ENCODE measurements at places on chromosomes 1 and 21.

DNA sequence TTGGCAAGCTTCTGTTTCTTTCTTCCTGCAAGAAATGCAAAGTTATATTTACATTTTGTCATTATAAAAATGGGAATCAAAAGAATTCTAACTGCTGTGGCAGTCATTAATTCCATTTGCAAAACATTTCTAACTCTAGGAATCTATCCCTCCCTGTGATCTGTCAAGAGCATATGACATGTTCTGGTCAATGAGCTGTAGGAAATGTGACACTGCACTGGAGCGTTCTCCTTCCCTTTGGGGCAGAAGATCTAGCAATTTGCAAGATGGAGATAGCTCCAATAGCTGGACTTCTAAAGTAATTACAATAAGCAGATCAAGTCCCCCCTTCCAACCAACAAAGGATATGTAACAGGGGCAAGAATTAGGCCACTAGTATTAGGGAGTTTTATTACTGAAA lies 6.3 kb downstream of the TOMM20 start:
- no peak for DNase-seq

DNA sequence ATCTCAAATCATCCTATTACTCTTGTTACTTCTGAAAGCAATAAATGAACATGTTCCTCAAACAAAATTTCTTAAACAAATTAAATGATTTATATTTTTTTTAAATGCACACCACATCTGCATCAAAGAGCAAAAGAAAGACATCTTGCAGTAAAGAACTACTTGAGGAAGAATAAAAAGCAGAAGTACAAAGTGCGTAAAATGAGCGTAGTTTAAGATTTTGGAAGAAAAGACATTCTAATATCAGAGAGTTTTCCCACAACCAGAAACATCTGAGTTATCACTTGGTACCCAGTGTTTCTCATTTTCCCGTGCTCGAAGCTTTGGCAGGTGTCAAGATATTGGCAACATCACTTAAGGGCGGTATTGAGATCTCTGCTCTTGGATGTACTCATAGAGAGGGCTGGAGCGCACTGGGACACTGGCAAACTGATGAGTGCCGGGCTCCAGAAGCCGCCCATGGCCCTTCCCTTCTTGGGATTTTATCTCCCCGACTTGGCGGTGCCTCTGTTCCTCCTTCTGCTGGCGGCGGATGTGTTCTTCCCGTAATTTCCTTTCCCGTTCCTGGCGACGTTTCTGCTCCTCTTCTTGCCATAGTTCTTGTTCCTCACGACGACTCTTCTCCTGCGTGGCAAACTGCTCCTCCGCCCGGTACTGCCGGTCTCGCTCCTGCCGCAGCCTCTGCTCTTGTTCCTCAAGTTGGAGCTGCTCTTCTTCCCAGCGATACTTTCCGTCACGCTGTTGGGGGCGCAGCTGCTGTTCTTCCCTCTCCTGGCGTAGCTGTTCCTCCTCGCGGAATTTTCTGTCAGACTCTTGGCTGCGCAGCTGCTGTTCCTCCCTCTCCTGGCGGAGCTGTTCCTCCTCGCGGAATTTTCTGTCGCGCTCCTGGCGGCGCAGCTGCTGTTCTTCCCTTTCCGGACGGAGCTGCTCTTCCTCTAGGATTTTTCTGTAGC lies 7.9 kb downstream of the TCHH start:
- no peak for DNase-seq

- no peak for DNase-seq
Measured at GRCh38 chr1:185132534-185132933, 24.2 kb downstream of the TRMT1L start.

GRCh38 chr1:228071839-228072657 lies 10.5 kb upstream of the ARF1 start:
- DNase-seq: no peak

DNA sequence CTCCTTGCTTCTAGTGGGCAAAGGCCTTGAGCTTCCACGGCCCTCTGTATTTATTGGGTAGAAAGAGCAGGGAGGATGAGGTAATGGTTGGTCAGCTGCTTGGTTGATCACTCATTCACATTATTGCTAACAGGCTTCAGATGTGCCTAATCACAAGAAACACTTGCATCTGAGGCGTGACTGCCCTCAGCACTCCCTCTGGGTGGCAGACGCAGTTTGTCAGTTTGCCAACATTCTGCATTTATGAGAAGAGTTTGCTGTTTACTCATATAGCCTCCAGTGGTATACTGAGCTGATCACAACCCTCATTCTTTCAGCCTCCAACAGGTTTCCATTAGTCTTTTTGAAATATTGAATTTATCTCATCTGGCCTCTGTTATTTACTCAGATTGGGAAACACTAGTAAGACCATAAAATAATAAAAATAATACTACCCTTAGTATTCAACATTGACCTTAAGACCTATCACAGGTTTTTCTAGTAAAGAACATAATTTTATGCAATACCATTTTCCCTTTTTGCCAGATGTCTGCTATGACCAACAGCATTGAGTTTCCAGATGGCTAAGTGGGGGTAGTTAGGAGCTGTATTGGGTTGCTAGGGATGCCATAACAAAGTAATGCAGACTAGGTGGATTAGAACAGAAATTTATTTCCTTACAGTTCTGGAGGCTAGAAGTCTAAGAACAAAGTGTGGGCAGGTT lies 53.3 kb downstream of the PTGFR start:
- DNase-seq: no peak

GRCh38 chr1:26861286-26861701 lies 1.7 kb upstream of the SFN start:
- DNase-seq: no peak

DNA sequence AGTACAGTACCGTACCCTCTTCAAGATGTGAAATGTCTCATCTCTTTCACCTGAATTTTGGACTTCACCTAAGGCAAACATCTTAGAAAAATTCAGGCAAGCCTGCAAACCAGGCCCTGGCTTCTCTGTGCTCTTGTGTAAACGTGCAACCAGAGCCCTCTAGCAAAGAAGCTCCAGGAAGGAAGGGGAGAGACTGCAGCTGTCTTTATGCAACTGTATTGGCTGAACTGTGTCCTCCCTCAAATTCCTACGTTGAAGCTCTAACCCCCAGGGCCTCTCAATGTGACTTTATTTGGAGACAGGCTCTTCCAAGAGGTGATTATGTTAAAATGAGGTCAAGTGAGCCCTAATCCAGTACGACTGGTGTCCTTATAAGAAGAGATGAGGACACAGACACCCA lies 60.3 kb downstream of the SLC45A1 start:
- no peak for DNase-seq

DNA sequence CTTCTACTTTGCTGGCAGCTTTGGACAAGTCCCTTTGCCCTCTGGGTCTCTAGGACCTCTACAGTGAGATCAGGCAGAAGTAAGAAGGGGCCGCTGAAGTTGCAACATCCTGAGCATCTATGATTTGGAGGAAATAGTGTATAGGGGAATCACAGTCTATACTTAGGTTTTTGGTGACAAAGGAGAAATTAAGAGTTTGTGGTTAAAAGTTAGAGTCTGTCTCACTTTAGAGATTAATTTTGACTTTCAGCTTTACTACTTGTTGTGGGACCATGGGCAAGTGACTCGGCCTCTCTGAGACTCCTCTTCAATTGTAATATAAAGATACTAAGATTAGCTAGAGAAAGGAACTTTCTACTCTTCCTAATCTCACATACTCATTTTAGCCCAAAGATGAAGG lies 33.1 kb upstream of the LMX1A start:
- DNase-seq: no peak

GRCh38 chr1:221397606-221398005 lies 344.3 kb downstream of the DUSP10 start:
- no peak for DNase-seq

- no peak for DNase-seq
Measured at GRCh38 chr1:225458222-225458631, 30.4 kb upstream of the LBR start.

- DNase-seq: no peak
Measured at GRCh38 chr1:8533907-8534306, 216.0 kb downstream of the SLC45A1 start.

DNA sequence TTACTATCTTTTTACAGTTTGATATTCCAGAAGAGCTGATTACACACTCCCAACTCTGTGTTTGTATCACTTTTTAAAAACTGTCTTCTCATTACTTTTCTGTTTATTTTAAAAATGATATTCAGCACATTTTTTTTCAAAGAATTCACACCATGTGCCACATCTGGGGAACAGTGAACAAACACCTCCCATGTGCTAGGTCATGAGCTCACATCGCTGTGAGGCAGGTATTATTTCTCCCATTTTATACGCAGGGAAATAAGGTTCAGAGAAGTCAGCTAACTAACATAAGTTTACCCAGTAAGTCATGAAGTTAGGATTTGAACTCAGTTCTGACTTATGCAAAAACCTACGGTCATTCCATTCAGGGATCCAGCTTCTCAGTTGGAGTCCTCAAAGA lies 44.9 kb downstream of the S1PR1 start:
- no peak for DNase-seq

DNA sequence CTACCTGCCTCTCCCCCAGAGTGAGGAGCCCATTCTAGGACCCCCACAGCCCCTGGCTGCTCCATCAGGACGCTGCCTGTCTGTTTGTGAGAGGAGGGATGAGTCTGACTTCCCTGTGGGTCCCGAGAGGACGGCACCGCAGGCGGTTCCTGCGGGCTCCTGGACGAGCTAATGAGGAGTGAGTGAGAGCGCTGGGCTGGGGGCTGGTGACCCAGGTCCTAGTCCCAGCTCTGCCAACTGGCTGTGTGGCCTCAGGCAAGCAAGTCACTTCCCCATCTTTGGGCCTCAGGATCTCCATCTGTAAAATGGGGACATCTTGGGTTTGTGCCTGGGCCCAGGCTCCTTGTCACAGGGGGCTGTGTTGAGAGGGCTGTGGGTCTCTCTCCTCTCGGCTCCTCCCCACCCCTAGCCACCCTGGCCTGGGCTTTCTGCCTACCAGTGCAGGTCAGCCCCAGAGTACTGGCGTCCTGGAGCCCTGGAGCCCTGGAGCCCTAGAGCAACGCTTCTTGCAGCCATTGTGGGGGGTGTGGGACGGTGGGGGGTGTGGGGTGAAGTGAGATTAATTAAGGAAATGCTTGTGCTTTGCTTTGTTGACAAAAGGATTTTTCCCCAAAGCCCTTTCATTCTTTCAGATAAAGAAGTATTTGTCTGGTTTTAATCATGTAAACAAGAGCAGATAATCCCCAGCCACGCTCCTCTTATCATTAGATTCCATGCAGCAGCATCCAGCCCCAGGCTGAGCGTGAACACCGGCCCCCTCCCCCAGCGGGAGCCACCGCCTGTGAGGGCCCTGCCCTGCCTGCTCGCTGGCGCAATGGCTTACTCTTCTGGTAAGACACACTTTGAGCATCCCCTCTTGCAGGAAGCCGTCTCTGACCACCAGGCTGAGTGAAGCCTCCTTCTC lies 26.8 kb downstream of the SLC1A7 start:
- no peak for DNase-seq

DNA sequence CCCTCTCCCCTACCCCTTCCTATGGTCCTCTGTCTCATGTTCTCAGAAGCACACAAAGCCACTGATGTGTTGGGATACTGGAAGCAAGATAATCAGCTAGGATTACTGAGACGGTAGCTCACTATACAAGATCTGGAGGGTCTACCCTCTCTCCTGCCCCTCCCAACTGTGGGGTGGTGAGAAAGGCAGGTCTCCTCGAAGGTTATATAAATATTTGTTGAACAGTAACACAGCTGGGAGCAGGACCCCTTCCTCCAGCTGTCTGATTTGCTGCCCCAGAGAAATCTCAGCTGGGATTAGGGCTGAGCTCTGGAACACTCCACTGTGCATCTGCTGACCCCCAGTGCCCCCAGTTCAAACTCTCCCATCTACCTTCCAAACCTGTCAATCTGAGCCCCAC lies 94.2 kb upstream of the IPO9 start:
- no peak for DNase-seq

GRCh38 chr1:108034396-108034795 lies 69.4 kb upstream of the VAV3 start:
- DNase-seq: no peak

DNA sequence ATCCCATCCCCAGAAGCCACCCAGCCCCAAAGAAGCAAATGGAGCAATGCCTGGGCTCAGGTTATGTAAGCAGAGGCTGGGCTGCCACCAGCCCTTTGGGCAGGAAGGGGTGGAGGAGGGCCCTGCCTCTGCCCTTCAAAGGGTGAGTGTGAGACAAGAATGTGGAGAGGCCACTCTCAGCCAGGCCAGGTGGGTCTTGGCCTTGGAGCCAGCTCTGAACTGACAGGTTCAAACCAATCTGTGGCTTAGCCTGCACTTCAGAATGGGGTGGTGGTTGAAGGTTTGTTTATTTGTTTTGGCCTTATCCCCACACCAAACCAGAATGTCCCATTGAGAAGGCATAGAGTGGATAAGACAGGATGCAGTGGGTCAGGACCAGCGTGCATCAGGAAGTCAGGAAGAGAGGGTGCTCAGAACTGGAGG lies 29.8 kb downstream of the C1orf116 start:
- DNase-seq: no peak

GRCh38 chr21:36640174-36640720 lies 58.7 kb upstream of the SIM2 start:
- DNase-seq: no peak

GRCh38 chr1:235088907-235089306 lies 39.7 kb downstream of the TOMM20 start:
- DNase-seq: no peak

DNA sequence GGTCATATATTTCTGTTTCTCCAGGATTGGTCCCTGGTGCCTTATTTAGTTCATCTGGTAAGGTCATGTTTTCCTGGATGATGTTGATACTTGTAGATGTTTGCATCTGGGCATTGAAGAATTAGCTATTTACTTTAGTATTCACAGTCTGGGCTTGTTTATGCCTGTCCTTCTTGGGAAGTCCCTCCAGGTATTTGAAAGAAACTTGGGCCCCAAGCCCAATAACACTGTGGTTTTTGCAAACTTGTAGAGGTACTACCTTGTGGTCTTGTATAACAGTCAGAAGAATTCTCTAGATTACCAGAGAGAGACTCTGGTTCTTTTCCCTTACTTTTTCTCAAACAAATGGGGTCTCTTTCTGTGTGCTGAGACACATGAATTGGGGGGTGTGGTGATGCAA lies 251.4 kb upstream of the B3GALT2 start:
- no peak for DNase-seq

DNA sequence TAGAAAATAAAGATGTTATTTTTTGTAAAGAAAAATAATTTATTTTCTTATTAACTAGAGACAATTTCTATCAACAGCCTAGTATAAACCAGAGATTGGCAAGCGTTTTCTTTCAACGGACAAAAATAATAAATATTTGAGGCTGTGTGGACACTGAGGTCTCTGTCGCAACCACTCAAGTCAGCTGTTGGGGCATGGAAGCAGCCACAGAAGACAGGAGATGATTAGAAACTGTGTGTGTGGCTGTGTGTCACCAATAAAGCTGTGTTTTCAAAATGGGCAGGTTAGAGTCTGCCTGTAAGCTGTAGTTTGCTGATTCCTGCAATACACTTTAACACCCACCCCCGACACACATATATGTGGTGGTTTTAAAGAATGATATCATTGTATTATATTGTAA lies 200.6 kb upstream of the HMCN1 start:
- no peak for DNase-seq

- no peak for DNase-seq
Measured at GRCh38 chr1:235675152-235675890, 25.7 kb upstream of the GNG4 start.

- no peak for DNase-seq
Measured at GRCh38 chr1:116038679-116039078, 62.4 kb downstream of the SLC22A15 start.

GRCh38 chr1:55696181-55696754 lies 481.1 kb upstream of the USP24 start:
- DNase-seq: no peak

GRCh38 chr1:226576601-226577000 lies 28.0 kb downstream of the STUM start:
- no peak for DNase-seq

GRCh38 chr1:200006711-200007110 lies 20.8 kb upstream of the NR5A2 start:
- DNase-seq: no peak

- DNase-seq: no peak
Measured at GRCh38 chr1:48051466-48052126, 54.4 kb upstream of the TRABD2B start.

All from omental fat pad (tissue), 4 donors.